ENCODE measurements at places on chromosomes 5 and 9.
A peak's percentile ranks its signal among the peaks of the same experiment; 100 is the strongest.

GRCh38 chr9:101593345-101593744, 1.4 kb downstream of the PPP3R2 start:
- DNase-seq, result no peak

- DNase-seq, result no peak
Measured at GRCh38 chr5:132854301-132854700, 12.0 kb downstream of the GDF9 start.

- DNase-seq, result no peak
Measured at GRCh38 chr9:93955111-93955980, at the start of gene BARX1. Gene BARX1 (minus strand): TSS chr9:93955355. CDS start chr9:93955146, 209 bp downstream.

GRCh38 chr9:86126998-86127972, 27.9 kb upstream of the GOLM1 start:
- DNase-seq, result peak; percentile 94

GRCh38 chr9:120920806-120921178, 5.8 kb downstream of the TRAF1 start:
- DNase-seq, result no peak

DNA sequence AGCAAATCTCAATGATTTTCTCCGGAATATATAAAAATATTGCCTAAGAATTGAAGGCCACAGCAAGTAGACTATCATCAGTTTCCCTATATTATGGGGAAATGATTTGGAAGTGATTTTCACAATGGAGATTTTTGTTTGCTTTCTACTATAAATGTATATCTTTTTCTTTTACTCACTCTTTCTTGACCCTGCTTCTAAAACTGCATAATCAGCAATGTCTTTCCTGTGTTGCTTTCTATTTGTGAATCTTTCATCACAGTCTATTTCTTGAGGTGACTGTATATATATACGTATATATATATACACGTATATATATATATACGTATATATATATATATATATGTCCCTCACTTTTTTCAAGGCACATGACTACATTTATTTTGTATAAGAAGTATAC, 622.6 kb downstream of the DTWD2 start:
- no peak for DNase-seq

DNA sequence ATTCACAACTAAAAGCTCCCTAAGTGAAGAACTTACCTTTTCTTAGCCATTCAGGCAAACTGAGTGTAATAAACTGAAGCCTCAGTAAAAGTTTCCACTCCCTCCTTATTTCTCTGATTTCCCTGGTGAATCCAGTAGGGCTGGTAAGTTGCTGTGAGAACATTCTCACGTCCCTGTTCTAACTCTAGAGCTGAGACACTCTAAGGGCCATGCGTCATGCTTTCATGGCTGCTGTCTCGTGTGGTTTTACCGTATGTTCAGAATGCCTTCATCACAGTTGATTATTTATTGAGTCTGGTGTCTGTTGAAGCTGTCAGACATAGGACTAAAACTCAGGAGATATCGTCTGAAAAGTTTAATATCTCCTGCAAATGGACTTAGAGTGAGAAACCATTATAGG, 1.3 kb downstream of the OR2S2 start:
- DNase-seq, result no peak

GRCh38 chr9:92463984-92464383, 18.3 kb downstream of the ASPN start:
- DNase-seq, result no peak

- no peak for DNase-seq
Measured at GRCh38 chr9:81470864-81471263, 218.5 kb downstream of the TLE1 start.

DNA sequence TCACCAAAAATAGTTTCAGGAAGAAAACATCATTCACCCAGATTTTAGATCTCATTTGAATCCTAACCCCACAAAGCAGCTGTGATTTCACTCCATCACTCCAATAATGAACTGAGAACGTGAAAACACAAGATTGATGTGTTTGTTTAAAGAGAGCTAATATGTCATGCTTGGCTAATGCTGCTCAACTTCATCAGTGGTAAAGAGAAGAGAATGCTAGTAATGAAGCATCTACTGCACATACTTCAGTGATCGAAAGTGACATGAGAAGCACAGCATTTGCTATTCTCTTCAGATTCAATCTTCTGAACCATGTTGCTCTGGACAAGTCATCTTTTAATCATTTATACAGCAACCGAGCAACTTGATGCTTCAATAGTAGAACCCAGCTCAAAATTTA, 874.7 kb downstream of the EFNA5 start:
- DNase-seq, result no peak

DNA sequence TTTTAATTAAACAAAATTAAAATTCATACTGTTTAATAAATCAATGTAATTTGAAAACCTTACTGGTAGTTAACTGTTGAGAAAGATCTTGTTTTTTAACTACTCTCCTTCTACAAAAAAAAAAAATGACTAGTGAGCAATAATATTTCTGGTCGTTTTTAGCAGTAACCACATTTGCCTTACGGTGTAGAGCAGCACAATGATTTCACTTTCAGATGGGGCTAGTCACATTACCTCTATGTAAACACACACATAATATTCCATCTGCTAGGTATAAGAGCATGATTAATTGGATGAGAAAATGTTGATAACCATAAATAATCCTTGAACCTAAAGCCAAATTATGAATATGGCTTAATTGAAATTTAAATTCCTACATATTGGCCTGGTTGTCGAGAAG, 198.1 kb downstream of the CHSY3 start:
- no peak for DNase-seq

DNA sequence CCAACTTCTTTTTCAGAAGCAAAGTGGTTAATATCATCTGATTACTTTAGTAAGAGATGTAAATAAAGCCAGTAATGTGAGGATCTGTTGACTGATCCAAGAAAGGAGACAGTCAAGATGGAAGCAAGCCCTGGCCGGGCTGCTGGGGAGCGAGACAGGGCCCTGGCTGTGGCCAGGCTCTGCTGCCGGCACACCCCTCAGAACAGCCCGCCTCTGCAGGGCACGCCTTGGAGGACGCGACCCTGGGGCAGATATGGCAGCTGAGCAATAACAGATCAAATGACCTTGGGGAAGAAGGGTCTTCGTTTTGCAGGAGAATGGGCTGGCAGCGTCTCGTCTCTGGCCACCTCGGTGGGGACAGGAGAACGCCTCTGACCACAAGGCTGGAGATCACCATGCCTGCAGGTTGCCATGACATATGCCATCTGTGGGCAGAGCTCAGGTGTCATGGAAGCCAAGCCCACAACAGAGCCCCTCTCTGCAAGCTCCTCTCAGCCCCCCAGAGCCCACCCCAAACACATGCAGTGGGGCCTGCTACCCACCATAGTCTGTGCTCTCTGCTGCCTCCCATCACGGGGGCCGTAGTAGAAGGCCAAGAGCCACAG, 206.5 kb downstream of the FANCC start:
- DNase-seq, result no peak

- DNase-seq, result no peak
Measured at GRCh38 chr9:112104901-112105300, 70.2 kb downstream of the SUSD1 start.

GRCh38 chr9:131759017-131759647, 19.3 kb upstream of the RAPGEF1 start:
- no peak for DNase-seq

DNA sequence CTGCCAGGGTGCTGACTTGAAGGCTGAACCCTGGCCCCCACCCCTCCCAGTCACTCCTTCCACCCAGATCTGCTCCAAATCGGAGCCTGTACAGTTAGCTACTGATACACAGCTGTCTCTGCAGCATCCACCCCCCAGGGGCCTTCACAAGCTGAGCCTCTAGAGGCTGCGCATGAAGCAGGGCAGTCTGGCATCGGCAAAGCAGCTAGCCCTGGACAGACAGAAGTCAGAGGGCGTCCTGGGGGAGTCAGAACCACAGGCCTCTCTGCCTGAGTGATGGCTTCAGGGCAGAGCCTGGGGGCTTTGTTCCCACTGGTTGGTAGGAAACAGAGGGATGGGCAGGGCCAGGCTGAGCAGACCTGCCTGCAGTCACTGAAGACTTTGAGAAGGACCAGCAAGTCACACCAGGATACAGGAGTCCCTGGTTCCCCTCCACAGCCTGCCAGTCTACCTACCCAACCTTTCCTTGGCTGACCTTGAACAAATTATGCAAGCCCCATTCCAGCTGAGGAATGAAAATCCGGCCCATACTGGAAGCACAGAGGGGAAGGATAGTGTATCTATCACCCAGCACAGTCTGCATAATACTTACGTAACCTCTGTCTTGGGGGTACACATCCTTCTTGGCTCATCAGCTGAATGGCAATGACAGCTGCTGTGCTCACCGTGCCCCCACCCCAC, 8.8 kb downstream of the VDAC1 start:
- DNase-seq, result no peak

GRCh38 chr9:114516913-114517312, 11.6 kb upstream of the WHRN start:
- DNase-seq, result no peak

DNA sequence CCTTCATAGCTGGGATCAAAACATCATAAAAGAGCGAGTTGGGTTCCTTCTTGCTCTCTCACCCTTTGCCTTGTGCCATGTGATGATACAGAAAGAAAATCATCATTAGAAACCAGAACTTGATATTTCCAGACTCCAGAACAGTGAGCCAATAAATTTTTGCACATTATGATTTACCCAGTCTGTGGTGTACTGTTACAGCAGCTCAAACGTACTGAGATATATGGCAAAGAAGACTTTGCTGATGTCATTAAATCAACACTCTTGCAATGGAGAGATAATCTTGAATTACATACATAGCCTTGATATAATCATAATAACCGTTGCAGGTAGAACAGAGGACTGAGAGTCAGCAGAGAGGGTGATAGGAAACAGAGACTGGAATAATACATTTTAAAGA, 1271.6 kb downstream of the CDH12 start:
- no peak for DNase-seq

DNA sequence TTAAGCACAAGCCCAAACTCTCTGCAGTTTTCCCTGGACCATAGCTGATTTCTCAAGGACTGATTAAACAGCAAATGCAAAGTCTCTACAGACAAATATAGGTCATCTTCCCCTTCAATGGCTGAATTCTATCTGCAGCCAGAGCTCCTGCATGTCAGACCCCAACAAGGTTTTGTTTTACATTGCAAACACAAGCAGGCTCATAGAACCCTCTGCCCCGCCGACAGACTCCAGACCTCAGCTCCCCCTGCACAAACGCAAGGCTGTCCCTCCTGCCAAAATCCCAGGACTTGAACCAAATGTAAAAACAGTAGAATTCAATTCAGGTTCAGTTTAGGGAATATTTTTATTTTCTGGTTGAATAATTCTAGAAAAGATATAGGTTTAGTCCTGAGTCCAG, 526.7 kb upstream of the TRPC7 start:
- no peak for DNase-seq

GRCh38 chr5:154714266-154714986, 40.8 kb upstream of the LARP1 start:
- DNase-seq, result peak; percentile 38

- no peak for DNase-seq
Measured at GRCh38 chr5:74767579-74767913, 497 bp downstream of the NSA2 start.

- DNase-seq, result no peak
Measured at GRCh38 chr9:69193685-69194032, 19.6 kb downstream of the TJP2 start.

GRCh38 chr5:54438620-54439389, 16.7 kb upstream of the HSPB3 start:
- DNase-seq, result no peak

Data from mucosa of gallbladder (tissue), 1 donor.